DMS53 (cell line): ENCODE measurements at places on chromosomes 6 and 20.

DNA sequence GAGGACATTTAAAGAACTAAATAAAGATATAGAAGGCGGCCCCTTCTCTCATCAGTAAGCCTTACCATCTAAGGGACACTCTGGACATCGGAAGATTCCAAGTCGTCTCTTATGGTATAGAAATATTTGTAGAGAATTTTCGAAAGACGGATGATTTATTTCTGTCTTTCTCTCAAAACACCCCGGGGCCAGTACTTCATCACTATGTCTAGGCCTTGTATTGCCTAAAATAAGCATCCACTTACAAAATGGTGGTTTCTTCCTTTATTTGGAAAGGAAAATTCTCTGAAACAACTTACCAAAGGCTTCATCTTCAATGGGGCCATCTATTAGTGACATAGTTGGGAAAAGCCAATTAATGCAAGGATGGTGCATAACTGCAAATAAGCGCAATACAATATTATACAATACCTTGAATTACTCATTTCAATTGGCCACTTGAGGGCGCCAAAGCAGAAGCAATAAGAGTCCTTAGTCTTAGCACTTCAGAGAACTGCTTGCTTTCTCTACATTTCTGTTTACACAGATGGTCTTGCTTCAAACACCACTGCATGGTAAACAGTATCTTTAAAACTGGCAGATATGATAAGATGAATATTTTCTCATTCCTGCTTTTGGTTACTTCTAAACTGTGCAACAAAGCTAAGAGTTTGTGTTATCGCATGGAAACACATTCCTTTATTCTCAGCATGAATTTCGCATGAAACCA, 113.2 kb downstream of the VIP start:
- peak; percentile 87 for DNase-seq

GRCh38 chr6:157496534-157497095, 115.6 kb downstream of the ZDHHC14 start:
- DNase-seq, result no peak

DNA sequence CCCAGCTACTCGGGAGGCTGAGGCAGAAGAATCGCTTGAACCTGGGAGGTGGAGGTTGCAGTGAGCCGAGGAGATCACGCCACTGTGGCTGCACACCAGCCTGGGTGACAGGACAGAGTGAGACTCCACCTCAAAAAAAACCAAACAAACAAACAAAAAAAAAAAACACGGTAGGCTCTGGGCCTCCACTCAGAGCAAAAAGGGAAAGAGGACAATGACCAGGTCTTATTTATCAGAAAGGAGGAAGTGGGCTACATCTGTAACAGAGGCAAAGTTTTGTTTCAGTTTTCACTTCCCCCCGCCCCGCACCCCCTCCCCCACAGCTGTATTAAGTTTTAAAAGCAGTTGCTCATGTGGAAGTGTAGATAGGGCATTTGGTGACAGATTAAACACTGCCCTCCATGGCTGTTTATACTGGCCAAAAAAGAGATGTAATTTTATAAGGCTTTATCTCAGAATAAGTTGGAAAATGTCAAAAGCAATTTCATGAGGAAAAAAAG, 114.6 kb downstream of the RCAN2 start:
- no peak for DNase-seq

DNA sequence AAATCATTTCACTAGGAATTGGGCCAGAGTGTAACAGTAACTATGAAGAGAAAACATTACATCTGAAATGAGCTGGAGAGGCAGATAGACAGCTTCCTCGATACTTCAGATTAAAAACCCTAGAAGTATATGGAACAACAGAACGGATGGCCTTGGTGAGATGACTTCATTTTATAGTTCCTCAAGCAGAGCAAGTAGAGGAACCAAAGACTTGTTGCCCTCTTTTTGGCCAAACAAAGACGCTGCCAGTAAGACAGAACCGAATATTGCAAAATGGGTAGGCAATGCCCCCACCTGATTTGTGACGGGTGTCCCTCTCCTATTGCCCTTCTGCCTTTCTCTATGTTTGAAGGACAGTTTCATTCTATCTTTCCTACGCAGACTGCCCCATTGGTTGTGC, 53.5 kb downstream of the AGPAT4 start:
- DNase-seq, result no peak

GRCh38 chr6:25360621-25361020, 81.4 kb downstream of the CARMIL1 start:
- no peak for DNase-seq

DNA sequence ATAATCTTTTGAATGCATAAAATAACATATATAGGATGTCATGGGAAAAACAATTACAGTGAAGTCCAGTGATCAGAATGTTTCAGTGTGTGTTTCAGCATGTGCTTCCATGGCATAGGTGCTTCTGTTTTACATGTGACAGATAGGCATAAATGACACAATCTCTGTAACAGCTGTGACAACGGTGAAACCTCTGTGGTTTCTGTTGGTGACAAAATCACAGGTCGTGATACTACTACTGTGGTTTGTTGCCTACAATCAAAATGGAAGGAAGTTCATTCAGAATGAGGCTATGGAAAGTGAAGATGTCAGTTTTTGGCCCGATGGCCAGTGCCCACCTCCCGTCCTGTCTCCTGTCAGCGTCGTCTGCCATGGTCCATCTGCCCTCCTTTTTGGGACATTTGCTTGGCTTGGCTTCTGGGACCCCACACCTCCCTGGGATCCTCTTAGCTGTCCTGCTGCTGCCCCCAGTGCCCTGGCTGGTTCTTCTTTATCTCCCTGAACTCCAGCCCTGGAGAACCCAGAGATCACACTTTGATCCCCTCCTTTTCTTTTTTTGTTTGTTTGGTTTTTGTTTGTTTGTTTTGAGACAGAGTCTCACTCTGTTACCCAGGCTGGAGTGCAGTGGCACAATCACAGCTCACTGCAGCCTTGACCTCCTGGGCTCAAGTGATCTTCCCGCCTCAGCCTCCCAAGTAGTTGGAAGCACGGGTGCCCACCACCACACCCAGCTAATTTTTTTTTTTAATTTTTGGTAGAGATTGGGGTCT, 79.3 kb upstream of the NAA20 start:
- no peak for DNase-seq

DNA sequence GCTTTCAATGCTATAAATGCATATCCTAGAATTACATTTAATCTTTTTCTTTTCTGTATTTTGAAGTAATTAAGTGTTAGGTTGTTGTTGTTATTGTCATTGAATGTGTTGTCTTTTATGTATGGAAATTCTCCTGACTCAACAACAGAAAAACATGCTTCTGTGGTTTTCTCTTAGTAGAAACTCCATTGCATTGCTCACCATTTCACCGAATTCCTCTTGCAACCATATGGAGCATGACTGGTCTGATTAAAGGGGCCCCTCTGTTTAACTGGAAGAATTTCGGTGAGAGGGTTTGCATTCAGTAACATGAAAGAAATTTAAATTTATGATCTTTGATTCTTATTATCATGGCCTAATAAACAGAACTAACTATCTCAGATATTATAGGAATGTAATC, 454.3 kb upstream of the JARID2 start:
- no peak for DNase-seq

- DNase-seq, result peak; percentile 92
Observed at GRCh38 chr6:164098857-164099267, 684.3 kb downstream of the QKI start.

GRCh38 chr6:125299257-125299656, 2.5 kb downstream of the HDDC2 start:
- no peak for DNase-seq

DNA sequence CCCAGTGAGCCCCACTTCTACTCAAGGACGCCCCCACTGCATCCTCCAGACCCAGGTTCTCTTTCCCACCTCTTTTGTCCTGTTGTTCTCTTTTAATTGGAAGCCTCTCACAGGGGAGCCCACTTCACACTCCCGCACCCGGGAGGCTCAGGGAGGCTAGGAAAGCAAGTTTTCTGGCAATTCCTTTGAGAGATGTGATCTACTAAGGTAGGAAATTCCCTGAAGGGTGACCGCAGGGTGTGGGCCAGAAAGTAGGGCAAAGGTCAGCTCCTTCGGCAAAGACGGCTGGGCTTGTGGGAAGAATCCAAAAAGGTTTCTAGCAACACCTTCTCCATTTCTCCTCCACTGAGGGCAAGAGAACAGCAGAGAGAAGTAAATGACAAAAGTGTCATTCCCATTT, 98.1 kb upstream of the PTPN1 start:
- no peak for DNase-seq

DNA sequence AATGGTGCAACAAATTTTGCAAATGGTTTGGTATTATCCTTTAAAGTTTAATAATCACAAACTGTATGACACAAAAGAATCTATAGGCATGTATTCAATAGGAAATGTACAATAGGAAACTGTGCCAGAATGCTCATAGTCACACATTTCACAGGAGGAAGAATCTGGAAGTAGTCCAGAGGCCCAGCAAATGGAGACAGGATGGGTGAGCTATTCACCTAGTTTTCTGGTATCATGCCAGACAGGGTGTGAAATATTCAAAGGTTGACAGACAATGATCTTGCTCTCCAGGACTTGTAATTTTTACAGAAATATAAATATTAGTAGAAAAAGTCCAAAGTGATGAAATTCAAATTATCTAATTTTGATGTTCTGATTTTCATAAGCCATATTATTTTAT, 520.1 kb upstream of the IMPG1 start:
- no peak for DNase-seq

DNA sequence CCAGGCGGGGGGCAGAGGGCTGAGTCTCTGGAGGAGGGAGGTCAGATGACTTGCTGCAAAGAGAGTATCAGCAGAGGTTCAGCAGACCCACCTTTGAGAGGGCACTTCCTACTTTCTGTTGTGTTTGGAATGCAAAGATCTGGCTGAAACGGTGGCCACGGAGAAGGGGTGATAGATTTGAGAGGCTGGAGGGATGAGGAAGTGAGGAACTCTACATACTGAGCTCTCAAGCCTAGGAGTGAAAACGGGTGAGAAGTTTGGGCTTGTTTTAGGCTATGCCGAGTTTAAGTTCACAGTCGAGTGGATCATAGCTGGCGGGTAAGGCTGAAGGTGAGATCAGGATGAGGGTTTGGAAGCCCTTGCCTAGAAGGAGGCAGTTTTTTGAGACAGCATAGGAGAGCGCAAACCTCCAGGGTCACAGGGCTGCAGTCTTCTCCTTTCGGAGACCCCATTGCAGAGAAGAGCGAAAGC, 477 bp upstream of the ITPA start:
- peak; percentile 48 for DNase-seq

DNA sequence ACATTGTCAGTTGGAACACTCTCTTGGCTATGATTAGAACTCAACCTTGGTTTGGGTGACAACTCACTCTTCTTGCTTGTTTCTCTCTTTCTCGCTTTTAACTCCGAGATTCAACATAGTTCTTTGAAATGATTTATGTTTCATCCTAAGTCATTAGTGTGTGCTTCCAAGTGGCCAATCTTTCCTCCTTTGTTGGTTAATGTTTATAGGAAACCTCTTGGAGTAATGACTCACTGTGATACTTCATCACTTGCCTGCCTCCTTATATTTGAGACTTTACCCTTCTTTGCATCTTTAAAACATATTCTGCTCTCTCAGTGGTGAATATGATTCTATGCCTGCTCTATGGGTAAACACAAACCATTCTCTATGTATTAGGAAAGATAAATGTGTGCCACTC, 279.7 kb upstream of the FLRT3 start:
- DNase-seq, result peak; percentile 45

DNA sequence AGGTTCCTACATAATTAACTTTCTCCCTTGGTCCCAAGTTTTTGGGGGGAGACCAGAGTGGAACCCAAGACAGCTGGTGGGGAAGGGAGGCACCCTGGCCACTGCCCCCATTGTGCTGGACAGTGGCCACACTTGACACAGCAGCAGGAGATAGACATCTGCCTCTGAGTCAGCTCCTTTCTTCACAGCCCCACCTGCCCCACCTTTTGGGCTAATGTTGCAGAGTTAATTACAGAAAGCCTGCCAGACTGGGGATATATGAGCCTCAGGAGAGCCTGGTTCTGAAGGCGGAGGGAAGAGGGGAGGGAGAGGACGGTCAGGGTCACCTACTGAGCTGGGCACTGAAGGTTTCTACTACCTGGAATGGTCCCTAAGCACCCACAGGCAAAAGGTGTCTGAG, 50.6 kb downstream of the MAFB start:
- no peak for DNase-seq

GRCh38 chr6:169269180-169270076, 15.8 kb upstream of the THBS2 start:
- DNase-seq, result no peak

DNA sequence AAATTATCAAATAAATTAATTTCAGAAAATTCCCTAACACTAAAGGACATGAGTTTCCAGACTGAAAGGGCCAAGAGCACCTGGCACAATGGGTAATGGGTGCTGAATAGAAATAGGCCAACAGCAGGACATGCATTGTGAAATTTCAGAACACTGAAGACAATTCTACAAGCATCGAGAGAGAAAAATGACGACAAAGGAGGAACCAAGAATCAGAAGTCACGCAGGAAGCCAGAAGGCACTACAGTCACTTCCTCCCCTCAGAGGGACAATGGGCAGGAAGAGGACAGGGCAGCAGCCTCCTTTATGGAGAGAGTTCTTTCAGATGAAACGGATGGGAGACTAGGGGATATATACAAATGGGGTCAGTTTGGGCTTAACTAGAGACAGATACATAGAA, 29.6 kb downstream of the PCNA start:
- no peak for DNase-seq

GRCh38 chr20:18001131-18001921, 32.5 kb downstream of the MGME1 start:
- DNase-seq, result peak; percentile 17

- no peak for DNase-seq
Observed at GRCh38 chr6:161271343-161272030, 2.4 kb downstream of the AGPAT4 start.

DNA sequence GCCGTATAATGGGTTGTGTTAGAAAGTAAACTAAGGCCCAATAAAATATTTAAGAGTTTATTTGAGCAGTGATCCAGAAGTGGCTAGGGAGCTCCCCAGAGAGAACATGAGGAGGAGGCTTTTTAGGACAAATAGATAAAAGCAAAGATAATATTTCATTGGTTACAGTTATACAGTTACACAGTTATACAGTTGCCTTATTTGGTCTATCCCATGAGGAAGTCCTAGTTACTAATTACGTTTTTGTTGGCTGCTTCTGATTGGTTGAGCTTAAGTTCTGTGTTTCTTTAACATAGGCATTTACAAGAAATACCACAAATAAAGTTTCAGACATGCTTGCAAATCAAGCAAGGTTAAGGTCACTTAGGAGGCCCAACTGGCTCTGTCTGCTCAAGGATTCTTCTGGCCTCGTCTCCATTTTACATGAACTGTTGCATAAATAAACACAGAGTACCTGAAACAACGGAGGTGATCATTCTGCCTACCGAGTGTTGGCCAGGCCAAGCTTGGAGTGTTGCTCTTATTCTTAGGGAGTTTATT, 7.0 kb downstream of the UBD start:
- DNase-seq, result peak; percentile 35

DNA sequence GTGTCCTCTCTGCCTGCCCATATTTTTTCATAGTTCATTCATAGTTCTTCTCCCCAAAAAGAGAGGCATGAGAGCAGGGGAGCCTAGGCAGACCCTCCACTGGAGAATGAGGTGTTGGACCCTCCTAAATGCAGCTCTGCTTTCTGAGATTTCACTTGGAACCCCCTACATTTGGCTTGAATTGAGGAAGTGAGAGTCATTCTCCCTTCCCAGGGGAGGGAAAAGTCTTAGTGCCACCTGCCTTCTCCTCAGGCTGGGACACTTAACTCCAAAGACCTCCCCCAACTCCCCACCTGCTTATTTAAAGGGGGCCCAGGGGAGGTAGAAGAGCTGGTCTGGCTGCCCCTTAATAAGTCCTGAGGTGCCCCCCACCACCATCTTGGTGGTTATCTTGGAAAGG, 78.2 kb downstream of the CHMP4B start:
- DNase-seq, result no peak

- peak; percentile 8 for DNase-seq
Observed at GRCh38 chr6:104959026-104959858, 2.3 kb downstream of the LIN28B start.
